CD4-positive, alpha-beta T cell treated with Interleukin-6 for 4 hours (primary cell): ENCODE measurements at places on chromosomes 7 and 10.

DNA sequence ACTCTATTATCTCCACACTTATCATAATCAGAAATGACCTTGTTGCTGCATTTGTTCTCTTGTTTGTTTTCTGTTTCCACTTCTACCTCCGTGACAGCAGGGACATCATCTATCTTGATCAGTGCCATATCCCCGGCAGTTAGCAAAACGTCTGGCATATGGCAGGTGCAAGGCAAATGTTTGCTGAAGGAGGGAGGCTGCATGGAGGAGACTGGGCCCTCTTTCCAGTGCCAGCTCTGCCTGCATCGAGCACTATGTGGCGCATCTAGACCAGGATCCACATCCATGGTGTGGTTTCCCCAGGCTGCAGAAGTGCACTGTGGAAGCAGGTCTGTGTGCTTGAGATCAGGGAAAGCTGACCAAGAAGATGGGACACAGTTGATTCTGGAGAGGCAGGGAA, 181.2 kb downstream of the KCNMA1 start:
- no peak for DNase-seq

- no peak for DNase-seq
Measured at GRCh38 chr7:6172224-6172909, 100.1 kb downstream of the CYTH3 start.

- no peak for DNase-seq
Measured at GRCh38 chr7:153413540-153414287, 638.5 kb upstream of the DPP6 start.

GRCh38 chr7:93592588-93593266, 18.2 kb upstream of the CALCR start:
- DNase-seq: no peak

DNA sequence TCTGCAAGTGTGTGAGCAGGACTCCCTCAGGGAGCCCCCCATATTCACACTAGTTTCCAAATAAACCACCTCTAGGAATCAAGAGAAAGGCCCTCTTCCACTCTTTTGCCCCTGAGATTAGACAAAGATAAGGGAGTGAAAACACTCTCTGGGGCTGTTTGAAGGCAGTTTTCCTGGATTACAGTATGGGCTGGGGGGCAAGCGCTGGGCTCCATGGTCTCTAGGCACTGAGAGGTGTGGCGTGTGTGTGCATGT, 1.0 kb downstream of the AQP1 start:
- no peak for DNase-seq

GRCh38 chr10:78721231-78721630, 347.5 kb upstream of the ZMIZ1 start:
- no peak for DNase-seq

- DNase-seq: no peak
Measured at GRCh38 chr10:28442403-28442802, 90.5 kb upstream of the WAC start.
